Hematopoietic multipotent progenitor cell treated with erythropoietin and hydrocortisone succinate and interleukin-3 and kit ligand, for 8 days (in vitro differentiated cells): ENCODE measurements at places on chromosomes 3 and 15.

DNA sequence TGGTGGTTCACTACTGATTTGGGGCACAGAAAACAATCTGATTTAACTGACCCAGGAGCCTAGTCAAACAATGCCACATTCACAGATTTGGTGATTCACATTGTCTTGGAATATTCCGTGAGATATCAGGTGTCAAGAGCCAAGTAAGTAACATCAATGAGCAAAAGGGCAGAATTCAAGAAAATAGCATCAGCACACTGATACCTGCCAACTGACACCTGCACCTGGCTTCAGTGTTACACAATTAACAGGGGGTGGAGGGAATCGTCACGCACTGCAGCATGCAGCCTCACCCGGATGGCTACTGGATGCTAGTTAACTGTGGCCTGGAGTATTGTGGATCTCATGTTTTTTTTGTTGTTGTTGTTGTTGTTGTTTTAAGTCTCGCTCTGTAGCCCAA lies 17.6 kb downstream of the CCNL1 start:
- DNase-seq: no peak

DNA sequence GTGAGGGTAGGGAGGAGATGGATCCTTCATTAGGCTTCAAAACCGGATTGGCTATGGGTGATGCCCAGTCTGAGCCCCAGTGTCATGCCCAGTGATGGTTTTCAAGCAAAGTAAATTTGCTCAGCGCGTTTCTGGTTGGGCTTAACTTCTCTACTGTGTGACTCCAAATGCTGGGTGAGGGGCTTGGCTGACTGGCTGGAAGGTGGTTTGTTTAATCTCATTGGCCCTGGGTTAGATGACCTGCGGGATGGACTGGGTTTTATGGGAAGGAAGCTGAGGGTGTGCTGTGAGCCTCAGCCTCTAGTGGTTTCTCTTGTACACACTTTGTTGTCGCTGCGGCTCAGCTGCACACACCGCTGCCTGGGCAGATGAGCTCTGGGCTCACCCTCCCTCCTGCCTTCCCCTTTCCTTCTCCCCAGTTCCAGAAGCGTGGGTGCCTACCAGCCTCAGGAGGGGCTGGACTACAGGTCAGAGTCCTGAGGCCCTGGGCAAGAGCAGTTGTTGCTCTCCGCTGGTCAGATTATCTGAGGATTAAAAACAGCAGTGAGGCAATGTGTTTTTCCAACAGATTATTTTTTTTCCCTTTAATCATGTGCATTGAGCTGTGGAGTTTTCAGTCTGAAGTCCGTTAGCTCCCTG lies 18.6 kb downstream of the PDIA5 start:
- no peak for DNase-seq

GRCh38 chr3:32480604-32481003 lies 22.0 kb downstream of the CMTM6 start:
- no peak for DNase-seq

GRCh38 chr3:74500257-74500656 lies 114.2 kb downstream of the CNTN3 start:
- DNase-seq: no peak

- DNase-seq: peak; percentile 64
These were observed 88.7 kb downstream of the GABRG3 start for GRCh38 chr15:27059610-27060202.
